ENCODE measurements at places on chromosomes 4 and X.

DNA sequence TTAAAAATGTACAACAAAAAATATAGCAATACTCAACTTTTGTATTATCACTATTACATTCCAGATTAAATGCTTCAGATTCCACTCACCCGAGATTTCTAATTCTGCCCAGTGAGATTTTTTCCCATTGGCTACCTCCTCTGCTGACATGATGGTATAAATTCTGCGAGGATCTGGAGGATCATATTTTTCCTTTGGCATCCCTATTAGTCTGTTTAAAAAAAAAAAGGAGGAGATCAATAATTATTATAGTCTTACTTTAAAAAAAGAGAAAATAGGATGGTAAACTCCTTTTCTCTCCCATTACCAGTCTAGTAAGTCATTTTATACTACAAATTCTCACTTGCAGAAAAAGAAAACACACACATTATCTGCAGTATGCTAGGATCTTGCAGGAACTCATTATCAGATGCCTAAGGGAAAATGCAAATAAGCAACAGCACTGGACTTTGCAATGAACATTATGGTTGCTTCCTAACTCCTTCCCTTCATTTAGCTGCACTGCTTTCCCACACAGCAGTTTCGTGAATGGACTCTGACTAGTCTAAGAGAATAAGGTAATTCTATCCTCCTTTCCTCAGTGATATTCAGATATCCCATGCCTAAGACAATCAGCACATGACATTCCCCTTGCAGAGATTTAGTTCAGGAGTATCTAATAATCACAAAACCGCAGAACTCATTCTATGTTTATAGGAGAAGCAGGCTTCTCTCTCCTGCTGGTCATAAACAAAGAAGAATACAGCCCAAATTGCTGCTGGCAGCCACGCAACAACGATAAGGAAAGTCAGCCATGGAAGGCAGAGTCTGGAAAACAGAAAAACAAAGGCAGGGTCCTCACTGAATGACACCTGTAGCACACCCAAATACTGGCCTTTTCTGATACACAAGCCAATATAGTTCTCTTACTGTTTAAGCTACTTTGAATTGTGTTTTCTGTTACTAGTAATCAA, 42.7 kb downstream of the CNOT6L start:
- no peak for DNase-seq

- DNase-seq, result peak; percentile 75
Observed at GRCh38 chrX:31266203-31267076, 194.6 kb upstream of the FTHL17 start.

DNA sequence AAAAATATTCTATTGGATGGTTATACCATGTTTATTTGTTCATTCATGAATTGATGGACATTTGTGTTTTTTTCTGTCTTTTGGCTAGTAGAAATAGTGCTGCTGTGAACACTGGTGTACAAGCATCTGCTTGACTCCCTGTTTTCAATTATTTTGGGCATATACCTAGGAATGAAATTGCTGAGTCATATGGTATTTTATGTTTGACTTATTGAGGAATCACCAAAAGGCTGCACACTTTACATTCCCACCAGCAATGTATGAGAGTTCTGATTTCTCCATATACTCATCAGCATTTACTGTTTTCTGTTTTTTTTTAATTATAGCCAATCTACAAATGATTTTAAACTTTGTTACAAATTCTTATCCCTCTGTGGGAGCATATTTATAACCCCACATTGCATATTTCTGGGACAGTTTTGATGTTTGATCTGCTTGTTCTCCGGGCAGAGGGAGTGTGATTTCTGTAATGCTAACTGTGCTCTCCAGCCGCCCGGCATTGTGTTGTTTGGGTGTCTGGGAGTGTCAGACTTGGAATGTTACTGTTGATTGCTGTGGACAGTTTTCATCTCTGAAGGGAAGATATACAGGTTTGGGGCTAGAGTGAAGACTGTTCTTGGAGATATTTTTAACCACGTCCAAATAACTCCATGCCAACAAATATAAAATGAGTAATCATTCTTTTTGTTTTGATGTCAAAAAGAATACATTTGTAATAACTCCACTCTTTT, 60.5 kb upstream of the PGRMC2 start:
- DNase-seq, result no peak

GRCh38 chr4:37650481-37650880, 35.7 kb downstream of the RELL1 start:
- no peak for DNase-seq

DNA sequence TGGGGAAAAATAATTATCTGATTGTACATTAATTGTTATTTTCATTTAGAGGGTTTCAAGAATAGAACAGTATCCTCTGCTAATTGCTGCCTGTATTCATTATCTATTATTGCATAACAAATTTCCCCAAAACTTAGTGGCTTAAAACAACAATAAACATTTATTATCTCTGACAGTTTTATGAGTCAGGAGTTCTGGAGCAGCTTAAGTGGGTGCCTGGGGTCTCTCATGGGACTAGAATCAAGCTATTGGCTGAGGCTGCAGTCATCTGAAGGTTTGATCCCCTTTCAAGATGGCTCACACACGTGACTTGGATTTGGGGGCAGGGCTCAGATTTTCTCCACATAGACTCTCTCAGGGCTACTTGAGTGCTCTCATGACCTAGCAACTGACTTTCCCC, 98.1 kb upstream of the JADE1 start:
- no peak for DNase-seq

DNA sequence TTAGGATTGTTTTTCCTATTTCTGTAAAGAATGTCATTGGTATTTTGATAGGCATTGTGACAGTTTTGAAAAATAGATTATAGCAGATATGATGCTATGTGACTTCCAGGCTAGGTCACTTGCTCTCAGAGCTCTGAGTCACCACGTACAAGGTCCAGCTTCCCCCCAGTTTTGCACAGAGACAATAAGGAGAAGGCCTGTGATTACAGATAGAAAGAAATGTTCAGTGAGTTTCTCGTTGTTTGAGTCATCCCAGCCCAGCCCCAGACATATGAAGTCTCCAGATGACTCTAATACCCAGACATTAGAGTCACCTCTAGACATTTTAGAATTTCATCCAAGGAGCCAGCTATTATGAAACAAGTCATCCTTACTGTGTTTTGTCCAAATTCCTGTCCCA, 57.2 kb downstream of the MFAP3L start:
- DNase-seq, result no peak

DNA sequence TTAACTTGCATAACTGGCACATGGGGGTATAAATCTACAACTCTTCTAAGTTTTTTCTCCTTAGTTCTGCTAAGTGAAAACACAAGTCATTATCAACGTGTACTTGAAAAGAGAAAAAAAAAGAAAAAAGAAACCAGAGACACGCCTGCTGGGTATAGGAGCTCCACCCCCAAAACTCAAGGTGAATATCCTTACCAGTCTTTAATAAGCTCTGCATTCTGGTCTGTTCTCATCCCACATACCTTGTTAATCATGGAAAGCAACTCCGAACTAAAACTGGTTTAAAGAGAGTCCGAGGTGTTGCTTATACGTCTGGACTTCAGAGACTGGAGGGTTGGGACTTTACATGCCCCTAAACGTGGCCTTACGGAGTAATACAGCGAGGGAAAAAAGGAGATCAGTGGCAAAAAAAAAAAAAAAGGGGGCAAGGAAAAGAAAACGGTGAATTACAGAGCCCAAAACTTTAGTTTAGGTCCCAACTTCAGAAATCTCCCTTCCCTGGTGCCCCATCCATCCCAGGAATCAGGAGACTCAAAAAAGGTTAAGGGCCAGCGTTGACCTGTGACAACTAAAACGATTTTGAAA, 1.0 kb downstream of the PGRMC2 start:
- DNase-seq, result no peak

GRCh38 chrX:40385256-40385655, 195.5 kb upstream of the ATP6AP2 start:
- DNase-seq, result no peak

GRCh38 chr4:123922847-123923246, 526.3 kb downstream of the SPRY1 start:
- no peak for DNase-seq

- DNase-seq, result no peak
Observed at GRCh38 chr4:113974467-113974866, 5.0 kb downstream of the ARSJ start.

DNA sequence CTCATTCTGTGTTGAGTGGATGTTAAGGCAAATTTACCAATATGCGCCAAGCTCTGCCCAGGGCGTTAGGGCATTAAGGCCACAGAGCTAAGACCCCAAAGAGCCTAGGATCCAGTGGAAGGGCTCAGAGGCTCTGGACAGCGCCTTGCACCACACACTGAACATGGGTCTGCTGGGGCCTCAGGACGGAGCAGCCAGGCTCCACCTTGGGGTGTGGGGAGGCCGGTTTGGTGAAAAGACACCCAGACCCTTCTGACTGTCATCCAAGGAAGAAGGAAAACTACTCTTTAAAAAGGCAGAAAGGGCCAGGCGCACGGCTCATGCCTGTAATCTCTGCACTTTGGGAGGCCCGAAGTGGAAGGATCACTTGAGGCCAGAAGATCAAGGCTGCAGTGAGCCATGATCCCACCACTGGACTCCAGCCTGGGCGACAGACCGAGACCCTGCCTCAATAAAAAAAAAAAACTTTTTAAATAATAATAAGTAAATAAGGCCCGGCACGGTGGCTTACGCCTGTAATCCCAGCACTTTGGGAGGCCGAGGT, 1.3 kb upstream of the MRFAP1 start:
- no peak for DNase-seq

DNA sequence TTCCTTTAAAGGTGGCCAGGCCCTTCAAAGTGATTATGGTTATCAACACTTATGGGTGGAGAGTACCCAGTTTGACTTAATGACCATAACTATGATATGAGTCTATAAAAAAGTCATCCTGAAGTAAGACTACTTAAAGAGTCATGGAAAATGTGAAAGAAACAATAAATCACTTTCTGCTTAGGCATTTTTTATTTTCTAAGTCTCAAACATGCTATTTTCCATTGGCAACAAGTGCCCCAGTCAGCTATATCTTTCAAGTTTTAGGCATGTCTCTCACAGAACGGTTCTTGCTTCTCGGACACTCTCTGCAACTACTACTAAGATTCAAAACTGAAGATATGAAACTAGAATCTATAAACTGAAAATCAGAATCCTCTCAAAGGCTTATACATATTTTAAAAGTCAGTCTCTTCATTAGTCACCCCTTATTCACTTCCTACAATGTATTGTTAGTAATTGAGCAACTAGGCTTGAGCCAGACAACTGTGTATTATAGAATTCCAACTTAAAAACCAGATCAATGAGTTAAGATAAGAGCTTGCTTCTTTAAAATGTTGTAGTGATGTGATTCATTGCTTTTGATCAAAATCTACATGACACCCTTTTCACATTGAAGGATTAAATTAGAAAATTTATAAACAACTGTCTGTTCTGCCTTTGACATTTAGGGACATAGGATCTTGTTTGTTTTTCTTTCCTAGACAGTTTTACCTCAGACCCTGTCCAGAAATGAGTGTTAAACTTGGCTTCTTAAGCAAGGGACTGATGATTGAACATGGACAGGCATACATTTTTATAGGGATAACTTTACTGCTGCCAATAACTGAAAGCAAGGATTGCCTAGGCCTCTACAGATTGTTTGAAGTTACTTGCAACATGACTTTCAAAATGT, 2.9 kb downstream of the ANTXR2 start:
- no peak for DNase-seq

DNA sequence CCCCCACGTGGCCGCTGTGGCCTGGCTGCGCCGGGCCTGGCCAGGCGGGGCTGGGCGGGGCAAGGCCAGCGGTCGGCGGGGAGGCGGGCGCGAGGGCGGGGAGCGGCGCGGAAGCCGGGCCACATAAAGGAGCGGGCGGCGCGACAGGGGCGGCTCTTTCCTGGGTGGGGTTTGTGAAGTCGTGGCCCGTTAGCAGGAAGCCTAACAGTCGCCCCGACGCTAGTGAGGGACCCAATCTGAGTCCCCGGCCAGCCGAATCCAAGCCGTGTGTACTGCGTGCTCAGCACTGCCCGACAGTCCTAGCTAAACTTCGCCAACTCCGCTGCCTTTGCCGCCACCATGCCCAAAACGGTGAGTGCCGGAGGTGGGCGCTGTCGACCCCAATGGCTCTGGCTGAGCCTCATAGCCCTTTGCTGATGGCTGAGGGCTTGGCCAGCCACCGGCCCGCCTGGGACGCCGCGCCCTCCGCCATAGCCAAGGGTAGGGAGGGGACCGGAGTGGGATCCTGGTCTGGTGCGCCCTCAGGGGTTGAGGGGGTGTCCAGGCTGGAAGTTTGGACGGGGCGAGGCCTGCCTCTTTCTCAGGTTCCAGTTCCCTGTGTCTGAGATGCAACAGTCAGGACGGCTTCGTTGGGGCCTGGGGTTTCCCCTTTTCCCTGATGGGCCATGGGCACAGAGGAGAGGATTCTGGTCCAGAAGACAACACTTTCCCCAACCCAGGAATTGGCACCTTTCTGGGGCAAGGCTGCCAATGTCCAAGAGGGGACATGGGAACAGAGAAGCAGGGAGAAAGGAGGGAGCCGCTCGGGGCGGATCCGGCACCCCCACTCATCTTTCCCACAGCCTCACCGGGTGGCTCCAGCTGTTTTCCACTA, at the start of gene MSN:
Gene MSN, plus strand, starts transcription at position 152 of the 874 bp plus-strand sequence. Its CDS starts 188 bp downstream, at position 340.
- peak; percentile 88 for DNase-seq

DNA sequence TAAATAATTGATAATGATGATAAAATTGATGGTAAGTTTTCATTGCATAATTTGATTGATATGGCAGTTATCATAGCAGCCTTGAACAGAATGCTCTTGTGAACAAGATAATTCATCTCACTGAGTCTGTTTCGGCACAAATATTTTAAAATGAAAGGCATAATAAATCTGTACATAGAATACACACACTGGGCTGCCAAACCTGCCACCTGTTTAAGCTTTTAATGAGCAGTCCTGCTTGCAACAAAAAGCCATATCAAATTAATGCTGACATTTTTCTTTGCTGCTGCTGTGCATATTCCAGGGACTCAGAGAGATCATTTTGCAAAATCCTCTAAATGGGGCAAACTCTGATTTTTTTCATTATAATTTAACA, 201.1 kb downstream of the ARHGAP24 start:
- no peak for DNase-seq

GRCh38 chrX:39670281-39670680, 427.5 kb downstream of the BCOR start:
- no peak for DNase-seq

- no peak for DNase-seq
Observed at GRCh38 chrX:40082447-40083119, 15.2 kb downstream of the BCOR start.

- no peak for DNase-seq
Observed at GRCh38 chr4:182642831-182643230, 274.4 kb downstream of the DCTD start.

DNA sequence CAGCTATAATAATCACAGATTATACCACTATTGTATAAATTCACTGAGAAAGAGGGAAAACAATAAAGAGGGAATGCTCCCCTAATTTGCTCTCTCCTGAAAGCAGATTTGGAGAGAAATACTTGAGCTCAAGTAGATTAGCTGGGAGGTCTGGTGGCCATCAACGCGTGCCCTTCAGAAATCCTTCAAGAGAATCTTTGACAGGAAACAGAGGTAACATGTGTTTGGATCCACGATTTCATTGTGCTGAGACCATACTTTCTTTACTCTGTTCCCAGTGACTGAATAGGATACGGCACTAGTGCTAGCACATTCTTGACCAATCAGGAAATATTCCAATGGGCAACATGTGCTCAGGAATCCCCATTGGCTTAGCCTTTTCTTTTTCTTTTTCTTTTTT, 1395.3 kb downstream of the RAPGEF2 start:
- DNase-seq, result no peak

Data from sigmoid colon (tissue), 7 donors.